ENCODE measurements at places on chromosomes 5 and 9.
A peak's percentile ranks its signal among the peaks of the same experiment; 100 is the strongest.

GRCh38 chr9:114086607-114087006 is 8.5 kb upstream of the AMBP start:
- DNase-seq: no peak

DNA sequence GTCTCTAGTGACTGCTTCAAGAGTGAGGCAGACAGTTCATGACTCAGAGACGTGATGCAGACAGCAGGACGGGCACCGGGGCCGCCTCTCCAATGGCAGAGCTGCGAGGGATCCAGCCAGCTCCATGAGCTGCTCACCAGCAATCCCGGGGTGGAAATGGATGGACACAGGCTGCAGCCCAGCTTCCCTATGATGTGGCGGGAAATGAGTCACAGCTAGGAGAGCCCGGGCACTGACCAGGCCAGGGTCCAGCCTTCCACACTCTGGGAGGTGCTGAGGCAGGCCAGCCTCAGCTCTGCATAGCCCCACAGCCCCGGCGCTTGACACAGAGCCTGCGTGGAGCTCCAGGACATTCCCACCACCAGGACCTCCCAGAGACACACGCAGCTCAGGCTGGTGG is 244.8 kb upstream of the IRX2 start:
- no peak for DNase-seq

- no peak for DNase-seq
Observed at GRCh38 chr5:109939116-109939682, 249.5 kb downstream of the MAN2A1 start.

GRCh38 chr5:40080191-40080590 is 599.5 kb upstream of the PTGER4 start:
- DNase-seq: no peak

GRCh38 chr5:152178350-152178699 is 226.8 kb downstream of the NMUR2 start:
- DNase-seq: no peak

- no peak for DNase-seq
Observed at GRCh38 chr5:74595143-74595925, 45.2 kb downstream of the ENC1 start.

DNA sequence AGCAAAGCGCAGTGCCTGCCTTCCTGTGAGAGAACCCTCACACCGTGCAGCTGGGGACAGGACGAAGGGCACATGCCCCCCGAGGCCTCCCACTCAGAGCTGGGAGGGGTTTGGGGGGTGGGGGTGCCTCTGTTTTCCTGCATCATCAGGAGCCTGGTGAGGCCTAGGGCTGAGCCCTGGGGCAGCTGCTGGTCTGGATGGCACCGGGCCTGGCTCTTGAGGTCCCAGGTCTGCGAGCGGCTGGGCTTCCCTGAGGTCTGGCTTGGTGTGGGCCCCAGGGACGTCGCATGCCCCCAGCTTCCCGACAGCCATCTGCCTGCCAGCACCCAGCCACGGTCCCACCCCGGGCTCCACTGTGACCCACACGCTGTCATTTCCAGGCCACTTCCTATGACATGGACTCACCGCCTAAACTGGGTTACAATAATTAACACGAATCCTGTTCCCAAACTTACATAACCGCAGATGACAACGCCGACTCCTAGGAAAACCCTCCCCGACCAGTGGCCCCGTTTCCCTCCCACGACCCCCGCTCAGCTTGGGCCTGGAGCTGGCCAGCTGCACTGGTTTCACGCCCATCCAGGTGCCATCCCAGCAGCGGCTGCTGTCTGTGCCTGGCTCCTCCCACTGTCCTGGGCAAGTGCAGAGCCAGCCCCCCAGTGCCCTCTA is 8.7 kb downstream of the NACC2 start:
- no peak for DNase-seq

DNA sequence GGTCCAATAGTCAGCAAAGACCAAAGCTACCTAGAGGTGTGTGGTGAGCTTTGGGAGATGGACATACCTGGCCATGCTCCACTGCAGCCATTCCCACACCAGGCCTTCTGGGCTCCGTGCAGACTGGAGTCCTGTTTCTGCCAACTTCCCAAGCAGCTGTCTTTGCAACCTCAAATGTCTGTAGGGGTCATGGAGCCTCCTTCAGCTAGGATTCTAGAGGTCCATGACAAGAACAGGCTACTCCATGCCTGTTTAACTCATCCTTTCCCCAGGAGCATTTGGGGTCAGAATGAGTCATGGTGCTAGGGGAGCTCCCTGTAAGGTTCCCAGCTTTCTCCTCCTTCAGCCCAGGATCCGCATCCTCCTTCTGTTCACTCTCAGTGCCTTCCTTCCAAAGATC is 17.1 kb downstream of the VPS13A start:
- no peak for DNase-seq

GRCh38 chr9:126166866-126167265 is 159.8 kb upstream of the MVB12B start:
- no peak for DNase-seq

DNA sequence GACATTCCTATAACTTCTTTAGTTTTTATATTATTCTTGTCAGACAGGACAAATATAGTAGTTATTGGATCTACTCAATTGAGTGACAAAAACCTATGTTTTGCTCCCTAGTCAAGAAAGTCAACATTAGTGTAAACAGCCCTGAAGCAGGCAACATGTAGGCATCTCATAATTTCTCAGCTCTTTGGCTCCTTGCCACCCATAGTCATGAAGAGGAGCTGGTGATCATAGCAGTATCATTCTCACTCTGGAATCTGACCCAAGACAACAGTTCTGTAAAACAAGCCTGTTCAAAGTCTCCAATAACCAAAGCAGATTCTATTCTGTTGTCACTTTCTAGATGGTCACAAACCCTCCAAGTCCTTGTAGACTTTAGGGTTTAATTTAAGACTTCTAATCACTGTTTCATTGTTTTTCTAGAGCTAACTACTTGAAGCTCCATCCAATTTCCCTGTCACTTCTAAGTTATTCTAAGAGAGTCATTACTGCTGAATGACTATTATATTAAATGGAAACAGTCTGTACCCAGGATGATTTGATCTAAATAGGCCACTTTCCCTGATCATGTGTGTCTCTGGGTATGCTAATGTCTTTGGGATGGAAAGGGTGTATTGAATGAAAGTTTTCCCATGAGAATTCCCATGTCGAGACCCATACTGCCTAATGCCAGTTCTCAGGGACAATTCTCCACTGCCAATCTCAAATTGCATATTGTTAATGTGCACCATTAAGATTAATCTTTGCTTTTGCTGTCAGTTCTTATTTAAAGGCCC is 533.3 kb downstream of the ACTL7B start:
- no peak for DNase-seq

DNA sequence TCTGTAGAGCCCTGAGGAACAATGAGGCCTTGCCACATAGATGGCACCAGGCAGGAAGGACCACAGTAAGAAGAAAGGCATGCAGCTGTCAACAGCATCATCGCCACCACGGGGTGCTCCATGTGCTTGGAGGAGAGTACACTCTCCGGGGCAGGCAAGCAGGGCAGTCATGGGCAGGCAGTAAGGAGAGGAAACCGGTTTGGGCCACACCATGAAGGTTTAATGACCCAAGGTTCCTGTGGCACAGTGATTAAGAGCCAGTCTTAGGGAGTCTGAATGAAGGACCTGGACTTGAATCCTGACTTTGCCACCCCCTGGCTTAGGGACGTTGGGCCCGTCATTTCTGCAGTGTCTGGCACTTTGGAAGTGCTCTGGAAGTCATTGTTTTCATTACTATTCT is 80.6 kb upstream of the ZBTB43 start:
- DNase-seq: no peak

- no peak for DNase-seq
Observed at GRCh38 chr5:83900306-83900705, 179.7 kb upstream of the HAPLN1 start.

GRCh38 chr9:79353856-79354520 is 217.8 kb upstream of the TLE4 start:
- DNase-seq: no peak

DNA sequence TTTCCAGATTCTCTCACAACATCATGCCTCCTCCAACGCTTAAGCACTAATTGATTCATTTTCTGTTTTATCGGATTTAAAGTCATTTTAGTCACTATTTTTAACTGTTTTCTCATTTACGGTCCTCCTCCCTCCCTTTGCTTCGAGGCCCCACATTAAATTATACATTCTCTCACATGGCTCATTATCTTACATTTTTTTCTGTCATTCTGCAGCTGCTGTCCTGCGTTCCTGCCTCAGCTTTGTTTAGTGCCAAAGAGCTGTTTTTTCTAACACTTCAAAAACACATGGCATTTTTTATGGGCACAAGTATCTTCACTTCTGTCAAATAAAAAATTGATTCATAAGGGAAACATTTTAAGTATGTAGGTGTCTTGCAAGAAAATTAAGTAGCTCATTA is 130.1 kb upstream of the FST start:
- no peak for DNase-seq

DNA sequence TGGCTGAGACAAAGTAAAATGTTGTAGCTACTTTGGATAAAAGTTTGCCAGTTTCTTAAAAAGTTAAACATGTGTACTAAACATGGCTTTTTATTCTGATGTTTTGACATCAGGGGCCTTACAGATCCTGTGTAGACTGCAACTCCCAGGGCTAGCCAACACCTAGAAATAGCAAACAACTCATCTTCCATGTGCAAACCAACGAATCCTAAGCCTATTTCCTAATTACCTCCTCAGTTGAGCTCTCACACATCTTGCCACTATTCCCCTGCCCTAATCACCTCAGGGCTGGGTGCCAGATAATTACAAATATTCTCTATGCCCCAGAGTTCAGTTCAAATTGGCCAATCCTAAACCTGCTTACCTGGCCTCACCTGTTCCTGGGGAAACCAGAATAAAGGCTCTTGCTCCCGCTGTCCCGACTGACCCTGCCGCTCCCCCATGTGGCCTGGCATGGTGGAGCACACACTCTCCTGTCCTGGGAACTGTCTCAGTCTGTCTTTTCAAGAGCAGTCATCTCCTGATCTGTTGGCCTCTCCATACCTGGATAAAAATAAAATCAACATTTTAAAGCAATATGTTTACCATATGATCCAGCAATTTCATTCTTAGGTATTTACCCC is 37.1 kb upstream of the FAM169A start:
- DNase-seq: peak; percentile 68

- DNase-seq: no peak
Observed at GRCh38 chr5:98880598-98880997, 48.2 kb downstream of the CHD1 start.

DNA sequence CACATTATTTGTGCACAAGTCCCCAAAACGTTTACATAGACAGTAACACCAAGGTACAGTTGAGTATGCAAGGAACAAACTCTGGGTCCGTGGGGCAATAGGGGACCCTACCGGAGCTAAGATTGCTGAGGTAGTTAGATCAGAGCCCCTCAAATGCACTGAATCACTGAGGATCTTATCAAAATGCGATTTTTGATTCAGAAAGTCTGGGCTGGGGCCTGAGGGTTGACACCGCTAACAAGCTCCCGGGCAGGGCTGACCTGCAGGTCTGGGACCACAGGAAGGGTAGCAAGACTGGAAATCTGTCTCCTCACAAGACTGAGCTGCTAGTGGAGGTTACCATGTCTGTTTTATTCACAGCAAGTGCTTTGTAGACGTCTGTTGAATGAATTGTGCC is 1.8 kb upstream of the IL3 start:
- no peak for DNase-seq

DNA sequence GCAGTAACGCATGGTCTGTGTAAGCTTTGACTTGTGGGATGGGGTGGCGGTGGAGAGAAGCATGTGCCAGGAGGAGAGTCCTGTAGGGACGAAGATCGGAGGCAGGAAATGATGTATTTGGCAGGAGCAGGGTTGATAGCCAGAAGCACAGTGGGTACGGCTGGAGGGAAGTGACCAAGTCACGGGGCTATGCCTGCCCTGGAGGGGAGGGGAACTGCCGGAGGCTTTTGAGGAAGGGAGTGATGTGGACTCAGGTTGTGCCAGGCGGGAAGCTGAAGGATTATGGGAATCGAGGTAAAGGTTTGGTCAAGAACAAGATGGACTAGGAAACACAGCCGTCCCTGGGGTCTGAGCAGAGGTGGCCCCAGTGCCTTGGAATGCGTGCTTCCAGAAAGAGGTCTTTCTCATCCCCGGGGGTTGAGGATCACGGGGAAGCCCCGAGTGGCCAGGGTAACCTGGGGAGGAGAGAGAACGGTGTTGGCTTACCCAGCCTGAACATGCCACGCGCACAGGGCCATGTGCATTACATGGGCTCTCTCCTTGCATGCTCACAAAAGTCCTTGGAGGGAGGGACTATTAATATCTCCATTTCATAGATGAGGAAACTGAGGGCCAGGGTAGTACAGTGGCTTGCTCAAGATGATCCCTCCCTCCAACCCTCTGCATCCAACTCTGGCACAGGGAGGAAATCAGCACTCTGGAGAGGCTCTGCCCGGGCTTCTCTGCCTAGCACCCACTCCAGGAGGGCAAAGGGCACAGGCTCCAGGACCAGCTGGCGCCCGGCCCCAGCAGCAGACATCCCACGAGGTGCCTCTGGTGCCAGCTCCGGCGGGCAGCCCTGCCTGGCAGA is 253.8 kb downstream of the PBX3 start:
- no peak for DNase-seq

GRCh38 chr5:133287500-133287899 is 235.7 kb downstream of the HSPA4 start:
- peak; percentile 28 for DNase-seq

DNA sequence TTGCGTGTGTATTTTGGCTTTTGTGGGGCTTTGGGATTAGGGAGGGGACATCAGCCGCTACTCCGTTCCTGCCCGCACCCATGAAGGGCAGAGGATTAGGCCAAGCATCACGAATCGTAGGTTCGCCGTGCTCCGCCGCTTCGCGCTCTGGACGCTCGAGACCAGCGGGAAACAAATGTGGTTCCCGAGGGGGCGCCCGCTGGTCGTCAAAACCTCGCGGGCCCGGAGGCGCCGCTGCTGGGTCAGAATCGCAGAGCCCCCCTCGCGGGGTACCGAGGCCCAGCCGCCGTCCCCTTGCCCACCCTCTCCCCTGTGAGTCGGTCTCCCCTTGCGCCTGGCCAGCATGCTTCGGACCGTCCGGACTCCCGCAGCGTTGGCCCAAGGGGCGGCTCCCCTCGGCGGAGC is 2.3 kb upstream of the PAX5 start:
- no peak for DNase-seq

- no peak for DNase-seq
Observed at GRCh38 chr9:137666513-137666822, 47.7 kb downstream of the EHMT1 start.

DNA sequence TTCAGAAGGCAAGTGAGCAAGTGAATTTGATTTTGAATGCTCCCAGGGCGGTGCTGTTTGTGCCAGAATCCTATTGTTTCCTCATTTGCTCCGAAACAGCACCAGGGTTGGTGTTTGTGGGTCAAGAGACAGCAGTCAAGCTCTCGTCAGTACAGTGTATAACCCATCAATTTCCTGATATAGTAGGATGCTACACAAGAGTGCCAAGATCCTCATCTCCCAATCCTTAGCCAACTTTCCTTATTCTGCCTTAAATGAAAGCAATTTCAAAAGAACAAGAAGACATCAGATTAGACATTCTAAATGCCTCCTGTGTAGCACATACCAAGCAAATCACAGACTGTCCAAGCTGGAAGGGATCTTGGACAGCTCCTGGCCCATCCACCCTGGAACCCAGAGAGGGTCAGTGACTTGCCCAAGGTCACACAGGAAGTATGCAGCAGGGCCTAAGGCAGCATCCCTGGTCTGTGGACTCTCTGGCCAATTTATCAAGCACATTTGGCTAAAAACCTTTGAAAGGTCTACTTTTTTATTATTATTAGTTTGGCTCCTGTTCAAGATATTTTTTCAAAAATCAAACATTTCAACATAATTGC is 4.5 kb downstream of the WHRN start:
- DNase-seq: no peak

- no peak for DNase-seq
Observed at GRCh38 chr9:118459913-118460312, 755.7 kb downstream of the TLR4 start.

Data from T47D (cell line).